GM04504 (cell line): ENCODE measurements at places on chromosomes 12 and 14.
A peak's percentile ranks its signal among the peaks of the same experiment; 100 is the strongest.

DNA sequence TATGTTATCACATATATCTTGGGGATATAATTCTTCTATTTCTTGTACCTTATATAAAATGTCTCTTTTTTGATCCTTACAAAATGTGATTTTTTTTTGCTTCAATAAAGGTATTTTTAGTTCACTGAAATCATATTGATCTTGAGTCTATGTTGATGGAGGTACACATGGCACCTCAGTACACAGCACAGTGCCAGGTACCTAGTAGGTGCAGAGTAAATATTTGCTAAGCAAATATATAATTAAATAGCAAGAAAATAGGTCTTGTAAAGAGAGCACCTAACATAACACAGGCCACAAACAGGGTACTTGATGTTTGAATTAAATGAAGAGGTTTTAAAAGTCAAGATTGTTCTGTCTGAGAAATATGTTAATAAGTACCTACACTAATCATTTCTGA is 69.7 kb downstream of the CIT start:
- DNase-seq: no peak

DNA sequence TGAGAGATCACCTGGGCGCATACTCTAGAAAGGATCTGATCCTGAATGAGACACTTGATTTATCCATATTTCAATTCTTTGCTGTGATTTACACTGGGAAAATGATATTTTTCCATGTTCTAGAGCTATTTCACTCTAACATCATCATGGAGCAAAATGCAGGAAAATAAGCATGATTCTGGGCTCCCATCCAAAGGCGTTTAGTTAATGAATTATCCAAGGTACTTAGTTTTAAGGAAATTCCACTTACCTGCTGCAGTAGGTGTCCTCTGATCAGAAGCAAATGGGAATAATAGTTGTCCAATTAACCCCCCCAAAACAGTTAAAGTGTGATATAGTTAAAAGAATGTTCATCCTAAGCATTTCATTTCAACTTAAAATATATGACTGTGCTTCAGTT is 204.5 kb upstream of the PRKD1 start:
- no peak for DNase-seq

- DNase-seq: no peak
These were observed 1.7 kb downstream of the PPM1H start for GRCh38 chr12:62933220-62933601.

DNA sequence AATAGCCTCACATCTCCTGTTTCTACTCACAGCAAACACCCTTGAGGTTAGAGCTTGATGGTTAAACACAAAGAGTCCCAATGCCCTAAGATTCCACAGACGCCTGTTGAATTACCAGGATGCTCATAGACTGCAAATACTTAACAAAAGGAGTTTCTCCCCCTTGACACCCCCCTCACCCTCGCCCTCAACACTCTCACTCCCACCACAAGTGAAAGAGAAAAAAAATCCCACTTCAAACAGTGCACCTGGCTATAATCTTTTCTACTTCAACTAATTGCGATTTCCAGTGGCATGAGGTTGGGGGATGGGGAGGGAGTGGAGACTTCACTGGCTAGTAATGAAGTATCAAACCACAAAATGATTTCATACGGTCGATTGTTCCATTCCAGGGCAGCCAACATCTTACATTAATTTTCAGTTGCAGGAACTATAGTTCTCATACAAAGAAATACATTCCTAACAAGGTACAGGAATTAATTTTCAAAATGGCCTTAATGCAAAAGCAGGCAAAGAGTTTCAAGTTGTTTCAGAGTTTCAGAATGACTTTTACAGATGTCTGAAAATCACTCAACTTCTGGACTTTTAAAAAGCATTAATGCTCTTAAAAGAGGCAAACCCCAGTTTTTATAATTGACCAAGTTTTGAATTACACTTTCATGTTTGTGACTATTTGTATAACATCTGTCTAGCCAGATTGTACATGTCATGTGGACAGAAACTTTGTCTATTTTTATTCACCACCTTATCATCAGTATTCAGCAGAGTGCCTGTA is 390.7 kb downstream of the C12orf75 start:
- DNase-seq: no peak

- no peak for DNase-seq
These were observed 179.9 kb upstream of the EEA1 start for GRCh38 chr12:93108985-93109384.

GRCh38 chr12:115049614-115050013 is 365.6 kb upstream of the TBX3 start:
- no peak for DNase-seq

DNA sequence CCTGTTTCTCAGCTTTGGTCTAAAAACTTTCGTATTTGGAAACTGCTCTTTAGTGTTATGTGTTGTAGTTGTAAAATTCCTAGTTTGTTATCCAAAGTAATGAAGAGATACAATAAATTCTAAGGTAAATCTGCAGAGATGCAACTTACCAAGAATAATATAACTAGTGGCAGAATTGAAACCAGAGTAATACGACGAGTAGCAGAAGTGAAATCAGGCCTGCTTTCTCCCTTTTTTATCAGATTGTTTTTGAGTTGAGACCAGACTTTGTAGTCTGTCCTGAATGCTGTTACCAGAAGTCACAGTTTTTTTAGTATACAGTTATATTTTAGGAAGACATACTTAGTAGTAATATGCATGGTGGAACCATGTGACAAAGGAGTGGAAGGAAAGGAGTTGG is 12.5 kb downstream of the PAPOLA start:
- no peak for DNase-seq

DNA sequence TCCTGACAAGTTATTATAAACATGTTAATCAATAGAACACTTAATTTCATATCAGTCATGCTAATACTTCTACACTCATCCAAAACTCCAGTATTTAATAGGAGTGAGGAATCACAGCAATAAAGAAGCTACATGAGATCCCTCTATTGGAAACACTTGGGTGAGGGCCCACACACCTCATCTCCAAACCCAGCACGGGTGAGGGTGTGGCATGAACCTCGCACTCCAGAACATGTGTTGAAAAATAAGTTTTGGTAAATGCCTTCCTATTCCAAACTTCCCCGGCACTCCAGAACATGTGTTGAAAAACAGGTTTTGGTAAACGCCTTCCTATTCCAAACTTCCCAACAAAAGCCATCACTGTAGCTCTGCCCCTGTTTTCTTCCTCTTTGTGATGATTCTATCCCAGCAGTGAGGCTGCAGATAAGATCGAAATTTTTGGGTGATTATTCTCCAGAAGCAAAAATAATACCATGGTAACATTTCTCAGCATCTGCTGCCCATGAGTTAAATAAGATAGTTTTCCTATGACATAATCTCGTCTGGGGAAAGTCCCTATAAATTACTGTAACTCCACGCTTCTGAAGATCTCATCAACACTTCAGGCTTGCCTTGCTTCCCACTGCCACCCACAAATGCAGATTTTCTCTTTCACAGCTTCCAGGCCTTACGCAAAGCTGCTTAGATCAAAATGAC is 24.4 kb upstream of the PTPRB start:
- DNase-seq: peak; percentile 74

DNA sequence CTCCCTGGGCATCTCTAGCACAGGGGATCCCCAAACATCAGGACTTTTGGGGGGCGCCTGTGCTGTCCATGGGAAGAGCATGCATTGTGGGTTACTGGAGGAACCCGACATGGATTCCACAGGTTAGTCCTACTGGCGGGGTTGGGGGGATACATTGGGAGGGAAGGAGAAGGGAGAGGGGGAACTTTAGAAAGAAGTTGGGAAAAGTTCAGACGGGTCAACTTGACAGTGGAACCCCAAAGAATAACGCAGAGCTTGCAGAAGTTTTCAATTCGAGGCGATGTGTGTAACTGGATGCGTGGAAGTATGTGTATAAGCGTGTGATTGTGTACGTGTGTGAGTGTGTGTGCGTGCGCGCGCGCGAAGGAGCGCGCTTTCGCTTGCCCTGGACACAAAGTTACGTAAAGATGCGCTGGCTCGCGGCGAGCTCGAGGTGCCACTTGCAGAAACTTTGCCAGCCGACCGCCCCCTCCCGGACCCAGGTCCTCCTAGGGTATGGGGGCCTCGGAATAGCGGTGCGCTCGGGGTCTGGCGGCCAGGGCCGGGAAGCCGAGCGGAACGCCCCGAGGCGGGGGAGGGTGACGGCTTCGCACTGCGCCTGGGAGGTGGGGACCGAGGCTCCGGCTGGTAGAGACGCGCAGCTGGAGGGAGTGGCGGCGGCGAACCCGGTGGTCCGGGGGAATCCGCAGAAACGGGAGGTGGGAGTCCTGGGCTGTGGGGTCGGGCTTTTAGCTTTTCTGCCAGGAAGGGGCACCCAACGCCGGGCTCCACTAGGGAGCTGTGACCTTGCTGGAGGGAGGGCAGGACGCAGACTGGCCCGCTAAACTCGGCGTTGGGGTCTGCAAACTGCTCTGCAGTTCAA is 669 bp downstream of the RFX4 start:
- DNase-seq: no peak

DNA sequence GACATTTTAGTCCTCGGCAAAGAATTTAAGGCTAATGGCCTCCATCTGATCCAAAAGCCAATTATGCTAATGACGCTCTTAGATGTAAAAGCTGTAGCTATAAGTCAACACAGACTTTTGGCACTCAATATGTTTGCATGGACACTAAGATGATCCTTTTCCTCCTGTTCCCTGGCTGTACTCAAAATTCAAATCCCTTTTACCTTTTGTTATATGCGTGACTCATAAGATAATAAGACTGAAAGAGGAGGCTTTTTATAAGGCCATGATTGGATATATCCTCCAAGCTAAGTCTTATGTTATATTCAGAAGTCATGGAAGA is 89.8 kb downstream of the PDZRN4 start:
- DNase-seq: no peak

DNA sequence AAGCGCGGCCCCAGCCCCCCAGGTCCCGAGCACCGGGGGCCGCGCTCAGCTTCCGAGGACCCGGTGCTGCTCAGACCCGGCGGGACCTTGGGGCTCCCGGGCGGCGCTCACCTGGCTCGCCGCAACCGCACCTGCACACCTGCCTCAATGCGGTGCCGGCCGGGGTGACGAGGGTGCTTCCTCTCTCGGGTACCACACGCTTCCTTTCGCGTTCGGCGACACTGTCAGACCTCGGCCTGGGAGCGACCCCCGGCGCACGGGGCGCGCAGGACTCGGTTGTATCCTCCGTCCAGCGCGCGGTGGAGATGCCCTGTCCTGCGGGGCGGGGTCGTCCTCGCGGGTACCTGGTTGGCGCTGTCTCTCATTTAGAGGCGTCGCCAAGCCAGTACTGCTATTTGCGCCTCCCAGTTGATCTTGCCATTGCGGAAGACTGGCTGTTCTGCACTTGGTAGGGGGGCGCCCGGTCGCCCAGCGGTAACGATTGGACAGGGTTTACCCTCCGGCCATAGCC is 718 bp downstream of the PACS2 start:
- DNase-seq: no peak

- no peak for DNase-seq
These were observed 85.8 kb downstream of the LLPH start for GRCh38 chr12:66044731-66045130.

DNA sequence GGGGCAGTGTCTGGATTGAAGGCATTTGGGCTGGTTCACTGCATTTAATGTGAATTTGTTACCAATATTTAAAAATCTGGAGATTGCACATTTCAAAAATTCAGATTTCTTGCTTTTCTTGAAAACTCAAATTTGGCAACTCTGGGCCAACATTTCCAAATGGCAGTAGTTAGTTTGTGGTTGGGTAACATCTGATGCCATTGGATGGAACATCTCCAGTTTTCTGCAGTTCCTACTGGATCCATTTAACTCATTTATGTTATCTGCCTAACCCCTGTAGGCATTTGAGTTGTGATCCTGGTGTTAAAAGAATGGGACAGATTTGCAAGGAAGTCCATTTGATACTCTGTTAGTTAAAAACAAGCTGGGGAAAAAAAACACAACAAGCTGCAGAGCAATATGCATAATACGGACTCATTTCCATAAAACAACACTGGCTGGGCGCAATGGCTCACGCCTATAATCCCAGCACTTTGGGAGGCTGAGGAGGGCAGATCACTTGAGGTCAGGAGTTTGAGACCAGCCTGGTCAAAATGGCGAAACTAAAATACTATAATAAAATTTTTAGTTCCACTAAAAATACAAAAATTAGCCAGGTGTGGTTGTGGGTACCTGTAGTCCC is 7.9 kb downstream of the EIF2B2 start:
- peak; percentile 9 for DNase-seq

DNA sequence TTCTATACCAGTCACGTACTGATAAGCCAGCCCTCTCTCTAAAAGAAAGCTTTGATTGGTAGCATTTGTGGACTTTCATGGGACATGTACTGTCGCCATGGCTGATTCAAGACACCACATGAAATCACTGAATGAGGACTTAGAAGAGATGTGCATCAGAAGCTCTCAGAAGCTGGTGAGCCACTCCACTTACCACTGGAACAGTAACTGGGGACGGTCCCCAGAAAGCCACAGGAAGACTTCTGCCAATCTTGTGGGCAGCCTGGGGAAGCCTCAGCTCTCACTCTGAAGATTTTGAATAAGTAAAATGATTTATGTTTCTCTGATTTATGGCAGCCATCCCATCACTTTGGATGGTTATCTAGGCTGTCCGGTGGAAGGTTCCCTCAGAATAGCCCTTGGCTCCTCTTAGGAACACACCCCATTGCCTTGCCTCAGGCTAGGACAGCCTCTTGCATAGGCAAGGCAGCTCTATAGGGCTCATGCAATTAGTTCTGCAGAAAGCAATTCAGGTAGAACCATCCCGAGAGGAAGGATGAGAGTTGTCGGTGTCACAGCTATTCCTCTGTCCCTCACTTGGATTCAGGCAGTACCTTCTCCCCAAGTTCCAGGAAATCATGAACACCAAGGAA is 9.8 kb downstream of the DHRS1 start:
- no peak for DNase-seq

- DNase-seq: no peak
These were observed 23.3 kb downstream of the BMAL2 start for GRCh38 chr12:27355979-27356378.

DNA sequence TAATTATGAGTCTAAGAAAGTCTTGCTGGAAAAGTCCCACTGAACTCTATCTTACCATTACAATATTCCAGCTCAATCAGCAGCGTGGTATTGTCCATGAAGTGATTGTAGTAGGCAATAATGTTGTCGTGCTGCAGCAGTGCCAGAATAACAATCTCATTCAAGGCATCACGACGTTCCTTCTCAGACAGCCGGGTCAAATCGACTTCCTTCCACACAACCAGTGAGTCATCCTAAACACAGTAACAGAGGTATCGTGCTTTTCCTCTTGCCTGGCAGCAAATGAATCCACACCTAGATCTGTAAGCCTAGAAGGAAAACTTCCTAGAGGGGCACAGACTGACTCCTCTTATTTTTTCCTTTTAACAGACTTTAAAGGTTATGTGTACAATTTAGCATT is 2.9 kb downstream of the NEK9 start:
- peak; percentile 47 for DNase-seq
